ENCODE measurements at places on chromosomes 1 and 21.

GRCh38 chr1:60759291-60759690, 323.1 kb upstream of the NFIA start:
- no peak for DNase-seq

DNA sequence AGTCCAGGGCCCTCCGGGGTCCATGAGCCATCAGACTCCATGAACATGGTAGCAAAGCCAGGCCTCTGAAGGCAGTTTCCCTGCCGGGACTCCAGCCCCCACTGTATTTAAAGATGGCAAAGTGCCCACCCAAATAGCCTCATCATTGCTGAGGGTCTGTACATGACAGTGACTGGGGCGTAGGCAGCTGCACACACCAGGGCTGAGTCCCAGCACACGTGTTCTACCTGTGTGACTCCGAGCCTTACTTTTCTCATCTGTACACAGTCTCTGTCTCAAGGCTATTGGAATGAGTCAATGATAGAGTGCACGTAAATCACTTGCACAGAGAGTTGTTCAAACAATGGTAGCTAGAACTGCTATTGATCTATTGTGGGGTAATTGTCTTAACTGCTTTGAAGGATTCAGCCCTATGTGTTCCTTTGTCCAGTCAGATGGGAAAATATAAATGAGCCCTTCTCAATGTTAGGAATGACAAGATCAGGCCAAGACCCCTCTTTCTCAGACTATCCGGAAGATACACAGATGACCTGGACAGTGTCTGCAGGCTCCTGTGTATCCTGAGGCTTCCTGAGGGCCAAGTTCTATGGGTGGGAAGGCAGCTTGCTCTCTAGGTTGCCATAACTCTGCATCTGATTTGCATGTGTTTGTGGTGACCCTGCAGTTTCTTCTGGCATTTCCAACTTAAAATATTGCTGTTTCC, 48.9 kb downstream of the RASSF5 start:
- DNase-seq: no peak

DNA sequence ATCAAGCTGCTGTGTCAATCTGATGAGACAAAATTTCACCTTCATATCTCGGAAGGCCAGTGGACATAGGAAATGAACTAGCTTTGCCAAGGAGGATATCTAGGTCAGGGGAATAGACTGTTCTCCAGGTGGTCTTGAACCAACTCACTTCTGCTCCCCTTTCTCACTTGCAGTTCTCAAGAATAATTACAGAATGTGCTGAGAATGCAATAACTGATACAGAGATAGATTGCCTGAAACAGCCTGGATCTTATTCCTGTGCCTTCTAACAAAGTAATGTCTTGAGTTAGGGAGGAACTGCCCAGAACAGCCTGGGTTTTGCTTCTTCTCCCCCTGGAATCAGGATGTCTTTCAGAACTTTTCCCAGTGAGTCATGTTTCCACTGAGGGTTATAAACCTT, 636.7 kb downstream of the KCNT2 start:
- DNase-seq: no peak

- no peak for DNase-seq
Observed at GRCh38 chr1:66283622-66284041, 250.3 kb upstream of the SGIP1 start.

DNA sequence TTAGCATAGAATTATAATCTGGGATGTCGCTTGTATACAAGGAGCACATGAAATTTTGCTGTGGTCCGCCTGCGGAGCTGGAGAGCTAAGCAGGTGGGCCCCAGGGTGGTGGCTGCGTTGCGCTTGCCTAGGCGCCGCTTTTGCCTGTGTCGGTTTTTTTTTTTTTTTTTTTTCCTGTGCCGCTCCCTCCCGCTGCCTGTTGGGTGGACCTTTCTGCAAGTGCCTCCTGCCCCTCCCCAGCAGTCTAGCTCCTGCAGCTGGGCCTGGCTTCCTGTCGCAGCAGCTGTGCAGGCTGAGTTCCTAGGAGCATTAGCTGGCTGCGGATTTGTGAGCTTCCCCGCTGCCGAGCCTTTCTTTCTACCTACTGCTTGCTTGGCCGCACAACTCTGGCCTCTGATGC, 20.6 kb downstream of the PYHIN1 start:
- DNase-seq: peak; percentile 22

DNA sequence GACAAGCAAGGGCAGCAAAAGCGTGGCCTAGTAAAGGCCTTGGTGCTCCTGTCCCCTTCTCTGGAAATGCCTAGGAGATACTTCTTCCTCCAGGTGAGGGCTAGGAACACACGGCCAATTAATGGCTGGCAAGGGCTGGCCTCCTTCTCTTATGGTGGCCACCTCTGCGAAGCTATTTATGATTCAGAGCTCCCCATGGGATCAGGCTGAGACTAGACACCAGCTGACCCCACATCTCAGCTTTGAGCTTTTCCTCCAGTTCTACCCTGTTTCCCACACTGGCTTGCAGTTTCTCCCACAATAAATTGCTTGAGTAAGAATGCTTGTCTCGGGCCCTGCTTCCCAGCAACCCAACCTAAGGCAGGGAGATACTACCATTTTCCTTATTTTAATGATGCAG, 53.7 kb downstream of the CAMK2N1 start:
- no peak for DNase-seq

DNA sequence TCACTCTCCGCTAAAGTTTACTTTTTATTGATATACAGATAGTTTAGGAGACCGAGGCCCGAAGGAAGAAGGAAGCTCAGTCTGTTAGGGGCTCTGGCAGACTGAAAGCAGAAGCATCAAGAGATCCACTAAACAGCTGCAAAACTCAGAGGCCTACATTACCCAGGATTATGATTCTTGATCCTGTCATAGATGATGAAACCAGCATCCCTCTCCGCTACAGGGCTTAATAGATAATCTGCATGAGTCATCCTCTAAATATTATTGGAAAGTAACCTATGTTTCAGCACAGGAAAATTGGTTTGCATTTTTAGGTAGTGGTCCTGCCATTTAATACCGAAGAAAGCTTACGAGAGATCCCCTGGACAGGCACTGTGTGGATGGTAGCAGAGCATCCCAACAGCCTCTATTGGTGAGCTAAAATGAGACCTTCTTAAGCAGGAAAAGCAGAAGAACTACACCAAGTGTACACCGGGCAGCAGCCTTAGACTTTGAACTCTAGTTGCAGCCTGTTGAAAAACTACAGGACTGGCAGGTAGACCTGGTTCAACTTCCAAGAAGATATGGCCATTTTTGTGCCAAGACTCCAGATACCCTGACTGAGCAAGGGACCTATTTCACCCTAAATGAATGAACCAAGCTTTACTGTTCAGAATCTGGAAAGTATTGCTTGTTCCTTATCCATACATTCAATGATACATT, 6.8 kb downstream of the CASQ2 start:
- DNase-seq: peak; percentile 79

DNA sequence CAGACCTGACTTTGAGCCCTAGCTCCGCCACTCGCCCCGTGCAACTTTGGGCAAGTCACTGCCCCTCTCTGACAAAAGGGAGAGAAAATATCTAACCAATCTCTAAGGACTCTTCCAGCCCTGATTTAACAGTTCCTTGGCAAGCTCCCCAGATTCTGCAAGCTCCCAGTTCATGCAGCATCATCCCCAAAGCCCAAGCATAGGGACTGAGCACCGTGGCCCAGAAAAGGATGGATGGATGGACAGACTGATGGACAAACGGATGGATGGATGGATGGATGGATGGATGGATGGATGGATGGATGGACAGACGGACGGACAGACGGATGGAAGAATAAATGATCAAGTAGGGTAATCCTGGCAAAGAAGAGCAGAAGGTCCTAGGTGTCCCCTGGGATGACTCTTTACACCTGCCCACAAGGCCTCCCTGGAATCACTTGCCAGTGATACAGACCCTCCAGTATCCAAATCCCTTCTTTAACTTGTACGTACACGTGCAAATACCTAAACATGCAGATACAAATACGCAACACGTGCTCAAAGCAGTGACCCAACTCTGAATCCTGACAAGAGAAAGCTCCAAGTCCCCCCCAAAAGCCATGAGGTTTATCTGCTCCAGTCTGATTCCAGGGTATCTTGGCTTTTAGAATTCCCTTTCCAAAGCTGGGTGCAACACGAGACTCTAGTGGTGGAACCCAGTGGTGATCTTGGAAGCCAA, 16.0 kb downstream of the IFFO2 start:
- DNase-seq: no peak

- no peak for DNase-seq
Observed at GRCh38 chr1:68101829-68102228, 51.4 kb upstream of the DIRAS3 start.

- peak; percentile 43 for DNase-seq
Observed at GRCh38 chr1:101236516-101237228, at the start of gene S1PR1. S1PR1 (plus strand) TSS chr1:101237019; CDS start chr1:101238985, 1,966 bp downstream.

DNA sequence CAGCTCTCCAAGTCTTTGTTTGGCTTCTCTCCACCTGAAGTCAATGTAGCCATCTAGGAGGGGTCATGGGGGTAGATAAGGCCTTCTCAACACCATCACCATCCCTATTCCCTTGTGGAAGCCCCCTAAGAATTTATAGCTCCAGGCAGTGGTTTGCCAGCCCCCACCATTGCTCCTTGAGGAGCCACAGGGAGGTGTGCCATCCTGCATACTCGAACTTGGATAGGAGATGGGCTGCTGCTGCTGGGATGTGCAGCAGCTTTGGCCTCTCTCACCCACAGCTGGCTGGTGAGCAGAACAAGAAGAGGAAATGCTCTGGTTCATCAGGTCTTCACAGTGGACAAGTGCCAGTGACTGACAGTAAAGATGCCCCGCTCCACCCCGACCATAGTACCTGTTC, 4.8 kb downstream of the NAXE start:
- DNase-seq: no peak

DNA sequence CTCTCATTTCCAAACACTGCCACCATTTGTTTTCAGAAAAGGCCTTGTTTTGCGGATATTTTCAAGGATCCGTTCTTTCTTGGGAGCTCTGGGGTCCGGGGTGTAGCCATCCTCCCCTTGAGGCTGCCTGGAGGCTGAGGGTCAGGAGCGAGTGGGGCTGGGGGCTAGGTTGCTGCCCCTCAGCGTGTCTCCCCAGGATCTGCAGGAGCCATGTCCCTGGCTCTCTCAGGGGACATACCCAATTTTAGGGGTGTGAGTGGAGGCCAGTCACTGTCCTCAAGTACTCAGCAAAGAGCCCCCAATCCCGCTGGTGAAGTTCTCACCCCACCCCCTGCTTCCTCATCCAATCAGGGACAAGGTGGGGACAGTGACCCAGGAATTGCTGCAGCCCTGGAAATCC, 15.0 kb upstream of the PRDM16 start:
- DNase-seq: no peak

GRCh38 chr1:146013559-146013922, 8.0 kb downstream of the HJV start:
- no peak for DNase-seq

DNA sequence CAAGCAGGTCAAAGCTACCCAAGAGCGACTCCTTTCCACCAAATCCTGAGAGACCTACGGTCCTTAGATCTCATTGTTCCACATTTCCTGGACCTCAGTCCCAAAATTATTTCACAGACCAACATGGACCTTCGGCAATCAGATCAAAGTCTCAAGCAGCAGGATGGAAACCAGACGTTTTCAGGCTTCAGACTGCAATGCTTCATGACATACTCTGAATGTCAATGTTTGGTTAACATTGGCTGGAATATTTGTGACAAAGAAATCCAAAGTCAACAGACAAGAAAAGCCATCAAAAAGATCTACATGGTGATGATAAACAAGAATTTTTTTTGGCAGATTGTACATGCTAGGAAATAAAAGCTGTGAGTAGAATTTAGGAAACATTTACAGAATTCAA, 1057.3 kb downstream of the ADGRL2 start:
- DNase-seq: no peak

DNA sequence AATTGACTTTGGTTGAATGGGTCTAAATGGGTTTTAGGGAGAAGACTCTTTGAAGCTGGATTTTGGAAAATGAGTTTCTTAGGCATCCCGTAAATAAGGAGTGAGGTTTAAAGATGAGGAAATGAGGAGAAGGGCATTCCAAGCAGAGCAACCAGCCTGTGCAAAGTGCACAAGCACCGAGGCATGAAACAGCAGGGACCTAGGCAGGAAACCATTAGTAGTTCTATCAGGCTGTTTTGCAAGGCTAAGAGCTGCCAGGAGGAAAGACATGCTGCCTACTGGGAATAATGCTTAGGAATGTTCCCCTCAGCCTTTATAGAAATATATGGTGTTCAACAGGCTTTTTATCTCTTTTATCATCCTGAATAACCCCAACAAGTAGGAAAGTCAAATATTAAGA, 153.1 kb upstream of the FGGY start:
- DNase-seq: no peak

DNA sequence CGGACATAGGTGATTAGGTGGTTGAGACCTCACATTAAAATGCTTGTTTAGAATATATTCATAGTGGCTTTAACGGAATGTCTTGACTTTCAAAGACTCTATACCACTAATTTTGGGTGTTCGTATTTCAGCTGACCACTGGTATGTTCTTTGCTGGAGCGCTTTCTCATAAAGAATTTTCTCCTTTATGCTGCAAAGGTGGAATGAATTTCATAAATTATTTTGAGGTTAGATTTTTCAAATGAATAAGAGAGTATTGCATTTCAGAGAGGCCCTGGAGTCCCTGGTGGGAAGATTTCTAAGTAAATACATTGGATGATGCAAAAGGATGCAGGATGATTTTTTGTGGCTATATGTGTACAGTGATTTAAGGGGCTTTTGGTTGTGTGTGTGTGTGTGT, 55.8 kb downstream of the HUNK start:
- DNase-seq: no peak

GRCh38 chr1:204366759-204367158, 7.0 kb upstream of the PLEKHA6 start:
- no peak for DNase-seq

DNA sequence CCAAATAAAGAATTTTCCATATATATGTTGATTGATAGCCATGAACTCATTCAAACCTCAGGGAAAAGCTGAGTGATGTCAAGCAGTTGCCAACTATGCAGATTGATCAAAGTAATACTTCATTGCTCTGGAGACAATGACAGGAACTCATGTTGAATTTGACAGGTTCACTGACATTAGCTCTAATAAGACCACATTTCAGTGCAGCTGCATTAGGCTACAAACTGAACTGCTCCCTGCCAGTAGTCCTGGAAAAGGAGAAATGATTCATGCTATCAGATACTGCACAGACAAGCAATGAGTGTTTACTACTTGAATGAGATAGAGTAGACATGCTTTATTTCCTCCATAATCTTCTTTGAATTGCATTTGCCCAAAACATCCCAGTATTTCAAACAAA, 948.4 kb downstream of the MRPL39 start:
- DNase-seq: no peak

GRCh38 chr21:43737158-43737950, 18.4 kb downstream of the PDXK start:
- no peak for DNase-seq

- no peak for DNase-seq
Observed at GRCh38 chr1:5423109-5423508, 569.1 kb downstream of the NPHP4 start.

DNA sequence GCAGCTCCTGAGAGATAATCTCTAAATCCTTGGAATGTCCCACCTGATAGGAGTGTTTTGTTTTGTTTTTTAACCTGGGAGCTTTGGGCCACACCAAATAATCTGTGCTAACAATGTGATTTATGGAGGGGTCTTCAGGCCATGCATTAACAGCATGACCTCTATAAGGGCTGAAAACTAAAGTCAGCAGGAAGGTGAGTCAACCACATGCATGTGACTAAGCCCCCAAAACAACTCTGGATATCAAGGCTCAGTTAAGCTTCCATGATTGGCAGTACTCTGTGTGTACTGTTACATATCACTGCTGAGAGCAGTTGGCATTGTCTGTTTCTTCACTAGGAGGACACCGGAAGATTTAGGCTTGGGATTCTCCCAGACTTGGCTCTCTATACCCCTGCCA, 10.7 kb downstream of the AUNIP start:
- DNase-seq: no peak

Data from fibroblast of villous mesenchyme (primary cell).